AG09309 (cell line): ENCODE measurements at places on chromosomes 13 and 19.
A peak's percentile ranks its signal among the peaks of the same experiment; 100 is the strongest.

GRCh38 chr19:45428384-45429231 is 4.9 kb upstream of the ERCC1 start:
- DNase-seq: no peak

DNA sequence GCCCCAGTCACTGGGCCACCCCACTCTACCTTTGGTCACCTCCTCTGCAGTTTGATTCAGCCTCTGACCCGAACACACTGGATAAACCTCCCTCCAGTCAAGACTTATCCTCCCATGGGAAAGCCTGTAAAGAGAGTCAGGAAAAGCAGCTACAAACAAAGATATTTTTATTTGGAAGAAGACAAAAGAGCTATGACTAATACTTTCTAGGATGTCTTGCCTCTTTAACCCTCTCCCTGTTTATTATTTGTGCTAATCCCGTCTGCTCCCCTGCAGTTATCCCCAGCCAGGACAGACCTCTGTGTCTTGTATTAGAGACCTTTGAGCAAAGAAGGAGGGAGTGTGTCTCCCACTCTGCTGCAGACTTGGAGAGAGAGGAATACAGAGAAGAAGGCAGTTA is 178.3 kb downstream of the EFNB2 start:
- no peak for DNase-seq

DNA sequence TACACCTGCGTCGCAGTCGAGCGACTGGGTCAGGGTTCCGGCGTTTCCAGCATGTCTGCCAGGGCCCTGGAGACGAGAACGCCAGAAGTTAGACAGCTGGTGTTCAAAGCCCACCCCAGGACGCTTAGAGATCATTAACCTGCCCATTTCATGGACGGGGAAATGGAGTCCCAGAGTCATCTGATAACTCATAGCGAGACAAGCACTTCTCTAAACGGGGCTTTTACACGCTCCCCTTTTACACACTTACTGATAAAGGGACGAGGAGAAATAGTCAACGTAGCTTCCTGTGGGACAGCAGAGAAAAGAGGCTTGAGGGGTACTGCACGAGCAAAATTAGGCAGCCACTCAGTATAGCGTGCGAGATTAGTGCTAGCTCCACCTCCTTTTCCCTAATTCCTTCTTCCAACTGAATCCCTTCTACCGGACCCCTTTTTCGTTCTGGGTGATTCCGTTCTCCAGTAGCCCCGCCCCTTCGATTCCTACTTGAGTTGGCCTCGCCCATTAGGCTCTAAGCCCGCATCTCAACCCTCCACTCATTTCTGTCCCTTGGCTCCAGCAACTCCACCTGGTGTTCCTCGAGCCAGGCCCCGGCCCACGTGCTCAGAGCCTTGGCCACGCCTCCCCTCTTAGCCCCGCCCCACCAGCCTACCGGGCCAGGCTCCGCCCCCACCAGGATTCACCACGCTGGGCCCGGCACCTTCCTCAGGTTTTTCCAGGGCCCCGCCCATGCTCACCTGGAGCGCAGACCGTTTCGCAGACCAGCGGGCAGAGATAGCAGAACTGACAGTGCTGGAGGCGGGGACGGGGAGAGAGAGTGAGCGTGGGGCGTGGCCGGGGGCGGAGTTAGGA is 3.7 kb downstream of the HRC start:
- DNase-seq: no peak

DNA sequence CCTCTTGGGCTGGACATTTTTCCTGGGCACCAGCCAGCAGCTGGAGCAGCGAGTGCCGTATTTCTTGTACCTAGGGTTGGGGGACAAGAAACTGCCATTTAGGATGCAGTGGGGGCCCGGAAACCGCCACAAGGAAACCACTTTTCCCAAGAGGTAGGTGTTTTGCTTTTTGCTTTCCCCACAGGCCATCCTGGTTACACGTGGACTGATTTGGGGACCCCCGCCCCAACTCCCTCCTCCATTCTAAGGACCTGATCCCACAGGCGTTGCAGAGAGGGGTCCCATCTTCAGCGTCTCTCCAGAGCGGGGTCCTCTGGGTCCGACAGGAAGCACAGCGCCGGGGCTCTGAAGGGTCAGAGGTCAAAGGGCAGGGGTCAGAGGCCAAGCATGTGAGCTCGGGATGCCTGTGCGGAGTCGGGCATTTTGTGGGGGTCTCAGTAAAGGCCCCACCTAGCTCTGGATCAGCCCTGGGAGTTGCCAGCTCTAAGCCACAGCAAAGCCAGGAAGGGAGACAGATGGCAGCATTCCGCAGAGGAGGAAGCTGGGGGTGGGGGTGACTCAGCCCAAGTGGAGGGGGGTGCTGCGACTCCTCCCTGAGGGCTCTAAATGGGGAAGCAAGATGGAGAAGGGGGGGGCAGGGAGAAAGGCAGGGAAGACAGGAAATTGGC is 4.3 kb downstream of the ZGLP1 start:
- no peak for DNase-seq

DNA sequence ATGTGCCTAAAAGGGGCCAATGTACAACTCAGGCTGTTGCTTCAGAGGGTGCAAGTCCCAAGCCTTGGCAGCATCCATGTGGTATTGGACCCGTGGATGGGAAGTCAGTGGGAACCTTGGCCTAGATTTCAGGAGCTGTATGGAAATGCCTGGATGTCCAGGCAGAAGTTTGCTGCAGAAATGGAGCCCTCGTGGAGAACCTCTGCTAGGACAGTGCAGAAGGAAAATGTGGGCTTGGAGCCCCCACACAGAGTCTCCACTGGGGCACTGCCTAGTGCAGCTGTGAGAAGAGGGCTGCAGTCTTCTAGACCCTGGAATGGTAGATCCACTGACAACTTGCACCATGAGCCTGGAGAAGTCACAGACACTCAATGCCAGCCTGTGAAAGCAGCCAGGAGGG is 28.5 kb downstream of the GPC5 start:
- DNase-seq: no peak

GRCh38 chr13:25397763-25398162 is 26.0 kb downstream of the ATP8A2 start:
- no peak for DNase-seq

DNA sequence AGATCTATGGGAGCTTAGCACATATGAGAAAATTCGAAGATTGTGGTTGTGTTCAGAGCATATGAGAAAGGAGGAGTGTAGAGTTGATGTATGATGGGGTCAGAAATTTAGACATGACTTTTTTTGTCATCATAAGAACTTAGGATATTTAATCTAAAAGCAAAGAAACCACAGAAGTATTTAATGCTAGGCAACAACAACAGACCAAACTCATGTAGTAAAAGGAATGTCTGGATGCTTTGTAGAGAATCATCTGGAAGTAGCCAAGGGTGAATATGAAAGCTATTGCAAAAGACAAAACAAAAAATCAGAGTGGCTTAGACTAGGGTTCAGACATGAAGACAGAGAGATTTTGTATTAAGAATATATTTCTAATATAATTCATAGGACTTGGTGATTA is 190.3 kb downstream of the SLITRK1 start:
- peak; percentile 11 for DNase-seq

DNA sequence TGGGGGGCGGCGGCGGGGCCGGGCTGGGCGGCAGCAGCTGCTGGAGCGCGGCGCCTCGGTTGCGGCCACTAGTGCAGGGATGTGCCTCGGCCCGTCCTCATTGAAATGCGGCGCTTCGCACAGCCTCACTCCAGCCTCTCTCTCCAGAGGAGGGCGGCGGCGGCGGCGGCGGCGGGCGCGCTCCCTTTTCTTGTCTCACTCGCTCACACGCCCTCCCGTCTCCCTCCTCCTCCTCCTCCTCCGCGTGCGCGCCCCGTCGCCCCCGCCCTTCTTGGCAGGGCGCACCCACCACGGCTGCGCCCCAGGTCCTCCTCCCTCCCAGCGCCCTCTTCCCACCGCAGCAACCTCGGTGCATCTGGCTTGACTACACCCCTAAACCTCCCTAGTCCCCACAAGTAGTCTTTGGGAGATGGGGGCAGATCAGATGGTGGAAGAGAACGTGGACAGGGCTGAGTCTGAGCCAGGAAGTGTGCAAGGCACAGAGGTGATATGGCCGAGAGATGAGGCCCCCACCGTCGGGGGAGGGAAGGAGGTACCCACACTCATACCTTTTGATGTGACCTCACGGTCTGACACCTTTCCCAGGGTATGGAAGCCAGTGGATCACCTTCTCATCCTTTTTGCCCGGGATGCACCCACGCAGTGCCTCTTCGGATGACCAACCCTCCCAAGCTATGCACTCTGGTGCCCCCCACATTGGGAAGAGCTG is at the start of gene DCLK1:
DCLK1 (minus strand) TSS at position 161 of the 709 bp plus-strand sequence.
- DNase-seq: no peak

GRCh38 chr13:29543230-29544215 is 52.0 kb downstream of the SLC7A1 start:
- no peak for DNase-seq

DNA sequence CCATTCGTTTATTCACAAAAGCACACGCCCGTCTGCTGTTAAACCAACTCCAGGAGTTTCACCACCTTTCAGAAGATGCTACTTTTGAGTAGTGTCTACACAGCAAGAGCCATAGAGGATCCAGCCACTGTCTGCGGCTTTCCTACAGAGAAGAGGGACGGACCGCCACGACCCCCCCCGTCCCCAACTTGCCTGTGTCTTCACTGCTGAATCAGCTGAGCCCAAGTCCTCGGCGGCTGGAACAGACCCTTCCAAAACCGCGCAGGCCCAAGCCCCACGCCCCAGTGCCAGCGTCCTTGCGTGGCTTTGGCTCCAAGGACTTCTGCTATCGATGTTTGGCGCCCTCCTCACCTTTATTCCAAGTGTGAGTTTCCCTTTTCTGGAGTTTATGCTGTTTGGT is 65.1 kb downstream of the SPACA7 start:
- no peak for DNase-seq
